ENCODE measurements at places on chromosomes 4 and X.

DNA sequence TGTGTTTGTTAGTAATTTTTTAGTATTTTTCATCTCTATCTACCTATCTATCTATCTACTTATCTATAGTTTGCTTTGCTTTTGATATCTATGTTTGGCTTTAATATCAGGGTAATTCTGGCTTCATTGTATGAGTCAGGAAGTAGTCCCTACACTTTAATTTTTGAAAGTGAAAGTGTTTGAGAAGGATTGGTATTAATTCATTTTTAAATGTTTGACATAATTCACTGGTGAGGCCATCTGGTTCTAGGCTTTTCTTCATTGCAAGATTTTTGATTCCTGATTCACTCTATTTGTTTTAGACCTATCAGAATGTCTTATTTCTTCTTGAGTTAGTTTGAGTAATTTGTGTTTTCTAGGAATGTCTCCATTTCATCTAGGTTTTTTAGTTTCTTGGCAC, 20.2 kb upstream of the TCP11X2 start:
- no peak for DNase-seq

DNA sequence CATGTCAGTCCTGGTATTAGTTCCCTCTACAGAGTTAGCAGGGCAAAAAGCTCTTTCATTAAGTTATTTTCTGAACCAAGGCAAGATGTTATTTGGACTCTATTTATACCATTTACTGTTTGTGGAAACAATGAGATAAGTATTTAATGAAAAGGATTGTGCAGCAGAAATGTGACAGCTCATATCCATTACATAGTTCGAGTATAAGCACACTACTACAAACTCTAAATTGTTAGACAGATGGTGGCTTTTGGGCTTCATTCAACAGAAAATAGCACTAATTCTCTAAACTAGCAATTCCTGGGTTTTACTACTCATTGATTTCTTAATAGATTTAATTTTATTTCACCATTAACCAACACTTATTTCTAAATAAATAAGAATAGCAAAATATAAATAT, 95.2 kb upstream of the ANK2 start:
- no peak for DNase-seq

- DNase-seq: no peak
These were observed 2745.4 kb downstream of the PCDH7 start for GRCh38 chr4:33465565-33465964.

- no peak for DNase-seq
These were observed 361.8 kb downstream of the TEX13C start for GRCh38 chrX:125681507-125681906.

GRCh38 chr4:137069473-137069872, 462.8 kb downstream of the PCDH18 start:
- DNase-seq: no peak

DNA sequence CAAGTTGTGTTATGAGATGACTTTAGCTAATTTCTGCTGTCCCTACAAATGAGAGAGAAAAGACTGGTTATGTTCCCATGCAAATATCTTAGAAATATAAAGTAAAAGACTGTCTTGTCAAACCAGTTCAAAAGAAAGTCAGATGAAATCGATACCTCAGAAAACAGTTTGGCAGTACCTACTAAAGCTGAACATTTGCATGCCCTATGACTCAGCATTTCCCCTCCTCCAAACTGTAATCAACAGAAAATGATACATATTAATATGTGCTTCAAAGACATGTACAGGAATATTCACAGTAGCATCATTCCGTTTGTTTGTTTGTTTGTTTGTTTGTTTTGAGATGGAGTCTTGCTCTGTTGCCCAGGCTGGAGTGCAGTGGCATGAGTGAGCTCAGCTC, 90.3 kb downstream of the ARX start:
- DNase-seq: no peak

GRCh38 chr4:2246384-2247127, 4.6 kb upstream of the HAUS3 start:
- DNase-seq: no peak

All from activated T-cell treated with anti-CD3 and anti-CD28 coated beads for 4 hours (primary cell).